ENCODE measurements at places on chromosomes 5 and 9.
A peak's percentile ranks its signal among the peaks of the same experiment; 100 is the strongest.

GRCh38 chr5:179700401-179700918 lies 1.7 kb downstream of the CANX start:
- DNase-seq, result no peak

- no peak for DNase-seq
Observed at GRCh38 chr5:56989676-56990075, 37.8 kb upstream of the MIER3 start.

GRCh38 chr5:89241186-89241585 lies 358.2 kb upstream of the MEF2C start:
- peak; percentile 57 for DNase-seq

DNA sequence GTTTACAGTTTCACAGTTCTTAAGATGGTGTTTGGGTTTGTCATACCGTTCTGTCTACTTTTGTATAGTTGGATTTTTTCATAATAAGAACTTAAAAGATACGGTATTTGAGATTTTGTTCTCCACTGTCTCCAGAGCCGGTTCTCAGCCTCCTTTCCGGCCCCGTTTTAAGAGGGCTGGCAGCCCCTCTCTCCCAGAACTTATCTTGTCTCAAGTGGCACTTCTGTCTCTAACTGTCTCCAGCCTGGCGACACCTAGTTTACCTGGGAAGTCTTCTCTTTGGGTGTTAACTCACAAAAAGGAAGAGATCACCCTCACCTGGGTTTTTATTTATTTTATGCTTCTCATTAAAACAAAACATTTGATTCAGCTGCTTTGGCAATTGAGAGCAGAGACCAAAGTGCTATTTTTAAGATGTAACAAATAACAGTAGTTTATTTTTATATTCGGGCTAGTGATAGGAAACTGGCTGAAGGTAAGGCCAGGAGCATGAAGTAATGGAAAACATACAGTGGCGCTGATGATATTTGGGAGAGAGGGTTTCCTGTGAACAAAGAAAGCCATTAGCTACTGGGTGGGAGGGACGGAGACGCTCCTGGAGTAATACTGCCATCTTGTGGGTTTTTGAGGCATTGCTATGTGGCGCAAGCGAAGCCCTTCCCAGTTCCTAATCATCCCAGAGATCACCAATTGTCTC lies 48.3 kb downstream of the ACER2 start:
- DNase-seq, result peak; percentile 84

DNA sequence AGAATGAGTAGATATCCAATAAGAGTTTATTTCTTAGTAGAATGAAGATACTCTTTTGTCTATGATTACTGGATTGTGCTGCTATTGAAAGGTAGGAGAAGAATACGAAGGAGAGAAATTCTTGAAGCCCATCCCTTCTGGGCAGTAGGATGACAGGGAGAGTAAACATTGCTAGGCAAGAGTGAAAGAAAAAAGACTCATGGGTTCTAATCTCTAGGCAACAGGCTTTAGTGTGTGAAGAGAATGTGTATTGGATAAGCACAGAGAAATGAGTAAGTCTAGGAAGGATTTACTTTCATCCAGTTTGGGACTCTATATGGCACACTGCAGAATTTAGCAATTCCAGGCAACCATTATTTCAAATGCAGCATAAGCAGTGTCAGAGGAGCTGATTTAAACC lies 216.0 kb downstream of the GABRG2 start:
- no peak for DNase-seq

DNA sequence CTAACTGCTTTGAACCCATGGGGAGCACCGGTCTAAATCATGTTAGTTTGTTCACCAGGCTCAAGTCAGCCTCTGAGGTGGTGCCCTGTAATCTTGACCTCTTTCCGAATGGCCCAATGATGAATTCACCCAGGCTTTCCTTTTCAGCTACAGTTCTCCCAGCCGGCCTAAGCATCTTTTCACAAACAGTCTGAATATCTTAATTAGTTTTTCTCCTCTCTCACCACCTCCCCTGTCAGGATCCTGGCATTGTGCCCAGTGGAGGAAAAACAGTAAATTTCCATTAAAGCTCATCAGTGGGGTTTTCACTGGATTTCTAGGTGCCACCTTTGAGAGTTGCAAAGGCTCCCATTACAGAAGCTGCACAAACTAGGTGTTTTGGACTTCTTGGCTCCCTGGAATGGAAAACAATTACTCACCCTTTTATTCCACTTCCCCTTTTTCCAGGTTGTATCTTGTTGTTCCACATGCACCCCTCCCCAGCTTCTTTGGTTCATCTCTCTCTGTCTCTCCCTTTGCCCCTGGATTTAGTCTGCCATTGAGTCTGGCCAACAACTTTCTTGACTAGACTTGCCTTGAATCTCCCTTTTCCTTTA lies 69.4 kb upstream of the ADAMTSL1 start:
- no peak for DNase-seq

DNA sequence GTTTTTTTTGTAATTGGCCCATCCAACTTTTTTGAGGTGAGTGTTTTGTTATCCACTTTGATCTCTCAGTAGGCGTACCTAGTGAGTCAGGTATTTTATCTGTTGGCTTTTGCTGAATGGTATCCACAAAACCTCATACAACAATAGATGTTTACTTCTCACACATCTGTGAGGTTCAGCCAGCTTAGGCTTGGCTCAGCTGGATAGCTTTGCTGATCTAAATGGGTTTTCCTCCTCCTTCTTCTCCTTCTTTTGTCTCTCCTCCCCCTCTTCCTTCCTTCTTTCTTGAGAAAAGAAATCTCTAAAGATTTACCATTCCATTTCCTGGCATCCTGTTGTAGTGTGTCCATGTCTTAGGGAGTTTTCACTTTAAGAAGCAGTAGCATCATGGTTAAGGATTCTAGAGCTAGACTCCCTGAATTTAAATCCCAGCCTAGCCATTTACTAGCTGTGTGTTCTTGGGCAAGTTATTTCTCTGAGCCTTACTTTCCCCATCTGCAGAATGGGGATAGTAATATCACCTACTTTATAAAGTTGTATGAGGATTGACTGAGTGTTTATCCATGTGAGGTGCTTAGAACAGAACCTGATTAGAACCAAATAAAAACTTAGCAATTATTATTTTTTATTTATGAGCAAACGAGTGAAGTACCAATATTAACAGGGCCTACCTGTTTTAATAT lies 126.3 kb downstream of the ARHGAP26 start:
- DNase-seq, result no peak

DNA sequence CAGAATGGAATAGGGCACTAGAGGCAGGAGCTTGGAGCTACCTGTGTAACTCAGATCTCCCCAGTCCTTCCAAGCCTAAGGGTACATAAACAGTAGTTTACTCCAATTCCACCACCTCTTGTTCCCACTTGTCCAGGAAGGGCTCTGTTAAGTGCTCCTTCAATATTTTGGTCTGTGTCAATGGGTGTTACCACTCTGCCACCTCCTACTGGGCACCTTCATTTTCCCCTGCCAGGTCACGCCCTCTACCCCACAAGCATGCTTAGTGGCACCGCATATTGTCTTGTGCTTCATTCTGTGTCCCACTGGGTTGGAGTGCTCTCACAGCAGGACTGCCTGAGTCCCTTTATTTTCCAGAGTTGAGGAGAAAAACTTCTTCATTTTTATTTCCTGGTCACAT lies 459.8 kb downstream of the ARHGEF28 start:
- no peak for DNase-seq

GRCh38 chr5:77893225-77893860 lies 117.2 kb upstream of the TBCA start:
- peak; percentile 91 for DNase-seq

- DNase-seq, result no peak
Observed at GRCh38 chr5:36108758-36109460, 42.2 kb upstream of the UGT3A2 start.

- DNase-seq, result no peak
Observed at GRCh38 chr9:125479846-125480615, 218.4 kb downstream of the GAPVD1 start.

- no peak for DNase-seq
Observed at GRCh38 chr5:171606414-171607024, 179.1 kb upstream of the SMIM23 start.

GRCh38 chr5:151638619-151639018 lies 47.5 kb upstream of the FAT2 start:
- no peak for DNase-seq

DNA sequence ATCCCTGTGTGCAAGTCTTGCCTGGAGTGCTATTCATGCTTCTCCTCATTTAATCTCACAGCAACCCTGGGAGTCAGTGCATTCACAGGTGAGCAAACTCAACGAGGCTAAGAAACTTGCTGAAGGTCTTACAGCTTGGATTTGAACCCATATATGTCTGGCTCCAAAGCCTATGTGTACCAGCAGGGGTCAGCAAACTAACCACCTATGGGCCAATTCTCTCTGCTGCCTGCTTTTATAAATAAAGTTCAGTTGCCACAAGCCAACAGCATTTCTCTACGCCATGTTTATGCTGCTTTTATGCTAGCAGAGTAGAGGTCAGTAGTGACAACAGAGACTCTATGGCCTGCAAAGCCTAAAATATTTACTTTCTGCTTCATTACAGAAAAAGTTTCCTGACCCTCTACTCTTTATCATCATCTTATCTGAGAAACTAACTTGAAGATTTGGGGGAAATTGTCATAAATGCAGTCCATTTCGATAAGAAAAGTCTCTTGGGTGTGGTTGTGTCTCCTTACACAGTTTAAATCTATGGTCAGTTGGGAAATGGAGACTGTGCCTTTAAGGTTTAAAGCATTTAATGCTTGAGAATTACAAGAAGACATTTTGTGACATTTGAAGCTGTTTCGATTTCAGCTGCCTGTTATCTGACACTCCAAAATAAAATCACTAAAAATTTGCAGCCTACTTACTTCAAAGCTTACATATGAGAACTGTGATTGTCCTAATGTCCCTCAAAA lies 137.7 kb downstream of the PRELID2 start:
- DNase-seq, result peak; percentile 66

- DNase-seq, result no peak
Observed at GRCh38 chr9:4970970-4971641, 14.0 kb upstream of the JAK2 start.

GRCh38 chr9:117013440-117013995 lies 326.4 kb downstream of the TRIM32 start:
- no peak for DNase-seq

- no peak for DNase-seq
Observed at GRCh38 chr5:82912462-82912861, 164.7 kb downstream of the TMEM167A start.

GRCh38 chr9:92455217-92455616 lies 27.1 kb downstream of the ASPN start:
- DNase-seq, result no peak

- DNase-seq, result no peak
Observed at GRCh38 chr9:21121595-21122251, 19.9 kb downstream of the IFNW1 start.

DNA sequence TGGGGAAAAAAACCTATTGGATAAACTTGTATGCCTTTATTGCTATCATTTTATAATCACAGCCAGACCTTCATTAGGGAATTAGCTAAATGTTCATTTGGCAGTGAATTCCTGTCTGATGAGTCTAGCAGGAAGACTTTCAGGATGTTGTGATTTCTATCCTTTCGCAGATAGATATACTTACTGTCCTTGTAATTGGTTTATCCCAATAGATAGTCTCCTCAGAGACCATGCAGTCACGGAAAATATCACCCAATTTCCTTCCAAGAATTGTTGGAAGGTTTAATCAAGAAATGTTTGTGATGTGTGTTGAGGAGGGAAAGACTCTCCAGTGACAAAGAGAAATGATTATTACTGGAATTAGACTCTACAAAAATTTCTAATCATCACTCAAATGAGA lies 1937.9 kb upstream of the WWC1 start:
- DNase-seq, result no peak

DNA sequence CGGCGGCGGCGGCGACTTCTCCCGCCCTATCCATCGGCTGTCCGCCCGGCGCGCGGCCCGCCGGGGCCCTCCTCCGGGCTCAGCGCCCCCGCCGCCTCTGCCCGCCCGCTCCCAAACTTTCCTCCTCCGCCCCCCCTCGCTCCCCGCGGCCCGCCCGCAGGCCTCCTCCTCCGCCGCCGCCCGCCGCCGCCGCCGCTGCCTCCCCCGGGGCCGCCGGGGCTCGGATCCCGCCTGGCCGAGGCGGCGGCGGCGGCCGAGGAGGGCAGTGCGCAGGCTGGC lies 460 bp upstream of the PBX3 start:
- DNase-seq, result no peak

GRCh38 chr5:178203670-178204181 lies 607 bp upstream of the HNRNPAB start:
- DNase-seq, result no peak

GRCh38 chr5:17383526-17383925 lies 114.5 kb upstream of the TAF11L2 start:
- DNase-seq, result no peak

DNA sequence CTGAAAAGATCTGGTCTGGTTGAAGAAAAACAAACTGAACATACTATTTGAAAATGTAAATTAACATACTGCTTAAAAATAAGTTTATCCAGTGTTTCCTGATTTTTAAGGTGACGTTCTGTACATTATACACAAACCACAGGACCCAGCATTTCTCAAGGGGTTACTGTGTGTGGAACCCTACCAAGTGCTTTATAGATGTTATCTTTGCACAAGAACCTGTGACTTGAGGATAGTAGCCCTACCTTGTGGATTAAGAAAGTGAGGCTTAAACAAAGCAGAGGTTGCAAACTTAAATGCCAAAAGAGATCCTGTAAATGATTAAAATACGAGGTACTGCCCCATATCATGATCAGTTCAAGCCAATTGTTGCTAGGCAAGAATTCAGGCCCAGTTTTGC lies 4.7 kb downstream of the KLF9 start:
- DNase-seq, result no peak

DNA sequence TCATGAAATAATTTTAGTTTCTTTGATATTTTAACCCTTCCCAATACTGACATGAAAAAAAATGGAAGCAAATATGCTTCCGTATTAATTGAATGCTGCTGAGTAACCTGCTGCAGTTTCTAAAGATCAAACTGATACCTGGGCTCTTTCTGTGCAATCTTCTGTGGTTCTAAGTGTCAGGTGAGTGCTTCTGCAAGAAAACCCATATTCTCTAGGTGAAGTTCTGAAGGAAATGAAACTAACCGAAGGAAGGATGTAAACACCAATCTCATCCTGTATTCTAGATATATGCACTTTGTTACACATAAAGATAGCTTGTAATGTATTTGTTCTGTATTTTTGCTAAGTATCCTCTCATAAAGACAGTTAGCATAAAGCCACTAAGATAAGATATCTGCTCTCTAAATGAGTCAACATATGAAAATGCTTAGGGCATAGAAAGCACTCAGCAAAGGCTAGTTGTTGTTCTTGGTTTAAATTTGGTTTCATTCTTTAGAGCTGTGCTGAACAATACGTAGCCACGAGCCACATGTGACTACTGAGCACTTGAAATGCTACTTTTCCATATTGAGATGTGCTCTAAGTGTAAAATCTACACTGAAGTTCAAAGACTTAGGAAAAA lies 52.0 kb downstream of the ITGA2 start:
- DNase-seq, result no peak

DNA sequence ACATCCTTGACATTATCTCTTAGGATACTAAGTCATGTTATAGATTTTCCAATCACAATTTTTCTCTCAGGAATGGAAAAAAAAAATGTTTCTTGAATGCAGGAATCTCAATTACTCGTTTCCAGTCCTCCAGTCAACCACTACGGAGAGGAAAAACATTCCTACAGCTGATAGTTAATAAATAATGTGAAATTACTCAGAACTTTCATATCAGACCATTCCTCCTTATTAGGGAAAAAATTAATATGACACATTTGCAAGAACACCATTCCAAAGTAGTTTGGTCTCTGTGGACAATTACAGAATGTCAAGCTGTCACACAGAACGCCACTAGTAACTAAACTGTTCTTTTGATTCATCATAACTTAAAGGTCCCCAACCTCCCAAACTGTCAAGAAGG lies 31.5 kb downstream of the MED27 start:
- DNase-seq, result no peak

Measured in umbilical cord (tissue), 2 donors.